ENCODE measurements at places on chromosomes 11 and 22. TPM values are rescaled to one million over a fixed set of nuclear protein-coding genes. Genes with fewer than 3 reads are reported as not detected.

C11orf54 gene
- total RNA-seq = 56.0 TPM

APOBEC3B gene
- total RNA-seq = 3.1 TPM

DNA sequence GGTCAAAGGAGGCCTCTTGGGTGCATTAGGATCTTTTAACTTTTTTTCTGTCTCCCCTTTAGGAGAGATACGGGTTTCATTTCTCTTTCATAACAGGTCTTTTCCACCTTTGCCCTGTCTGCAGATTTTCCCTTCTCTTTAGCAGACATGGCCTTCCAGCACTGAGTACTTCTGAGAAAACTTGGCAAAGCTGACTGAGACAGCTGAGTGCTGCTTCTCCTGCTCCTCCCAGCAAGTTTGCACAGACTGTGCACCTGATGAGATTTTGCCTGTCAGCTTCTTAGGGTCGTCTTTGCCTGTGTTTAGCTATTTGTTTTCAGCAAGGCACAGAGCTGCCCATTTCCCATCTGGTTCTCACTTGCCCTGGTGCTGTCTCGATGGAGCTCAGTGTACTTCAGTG, 87.5 kb upstream of the TBCEL start:
- no peak for DNase-seq

GRCh38 chr11:19924716-19925115, 212.1 kb downstream of the NAV2 start:
- no peak for DNase-seq

DNA sequence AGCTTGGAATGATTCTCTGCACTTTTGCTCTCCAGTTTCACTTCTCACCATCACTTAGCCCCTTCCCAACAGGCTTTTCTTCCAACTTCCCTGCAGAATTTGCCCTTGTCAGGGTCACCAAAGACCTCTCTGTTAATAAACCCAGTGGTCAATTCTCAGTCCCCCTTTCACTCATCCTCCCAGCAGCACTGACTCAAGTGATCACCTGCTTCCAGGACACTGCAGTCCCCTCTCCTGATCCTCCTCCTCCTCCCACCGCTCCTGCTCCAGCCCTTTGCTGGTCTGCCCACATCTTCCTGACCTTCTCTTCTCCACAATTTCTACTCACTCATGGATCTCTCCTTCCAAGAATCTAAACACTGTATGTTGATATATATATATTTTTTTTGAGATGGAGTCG, 57.9 kb downstream of the SHISAL1 start:
- DNase-seq = no peak

DNA sequence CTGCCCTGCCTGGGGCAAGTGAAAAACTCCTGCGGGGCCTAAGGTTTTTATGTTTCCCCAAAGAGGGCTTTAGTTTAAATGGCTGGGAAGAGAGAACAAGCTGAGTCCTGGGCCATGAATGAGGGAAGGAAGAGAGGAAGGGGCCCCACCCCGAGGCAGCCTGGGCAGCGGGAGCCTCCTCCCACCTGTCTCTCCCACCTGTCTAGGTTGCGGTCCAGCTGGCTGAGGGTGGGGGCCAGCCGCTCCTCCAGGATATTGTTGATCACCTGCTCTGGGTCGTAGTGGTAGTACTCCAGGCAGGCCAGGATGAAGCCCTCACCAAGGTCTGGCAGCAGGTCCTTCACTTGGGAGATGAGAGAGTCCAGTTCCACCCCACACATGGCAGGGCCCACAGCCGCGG, 34.6 kb downstream of the UQCR10 start:
- no peak for DNase-seq

DNA sequence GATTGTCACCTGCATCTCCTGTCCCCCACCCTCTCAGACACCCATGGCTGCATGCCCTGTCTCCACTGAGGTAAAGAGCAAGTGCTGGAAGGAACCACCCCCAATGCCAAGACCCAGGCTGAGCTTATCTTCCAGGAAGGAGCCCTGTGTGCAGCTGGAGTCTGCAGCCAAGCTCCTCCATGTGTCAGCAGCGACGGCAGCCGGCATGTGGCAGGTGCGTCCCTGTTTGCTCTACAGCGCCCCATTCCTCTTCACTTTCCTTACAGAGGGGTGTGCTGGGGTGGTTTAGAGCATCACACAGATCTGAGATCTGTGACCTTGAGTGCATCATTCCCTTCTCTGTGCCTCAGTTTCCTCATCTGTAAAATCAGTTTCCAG, 7.7 kb upstream of the MN1 start:
- DNase-seq = no peak

DNA sequence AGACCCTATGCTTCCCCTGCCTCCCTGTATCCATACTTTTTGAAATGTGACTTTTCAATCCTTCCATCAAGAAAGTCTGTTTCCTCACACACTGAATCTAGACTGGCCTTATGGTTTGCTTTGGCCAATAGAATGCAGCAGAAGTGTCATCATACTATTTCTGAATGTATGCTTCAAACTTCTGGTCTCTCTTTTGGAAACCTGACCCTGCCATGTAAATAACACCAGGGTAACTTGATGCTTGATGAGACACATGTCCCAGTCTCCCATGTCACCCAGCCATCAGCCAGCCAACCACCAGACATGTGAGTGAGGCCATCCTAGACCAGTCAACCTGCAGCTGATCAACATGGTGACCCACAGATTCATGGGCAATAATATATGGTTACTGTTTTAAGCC, 29.7 kb upstream of the CAVIN3 start:
- DNase-seq = no peak

Measured in sigmoid colon (tissue), 7 donors.